HCT116 (cell line): ENCODE measurements at places on chromosomes 2 and 18.

- no peak for DNase-seq
Measured at GRCh38 chr2:144632809-144633208, 112.9 kb upstream of the ZEB2 start.

DNA sequence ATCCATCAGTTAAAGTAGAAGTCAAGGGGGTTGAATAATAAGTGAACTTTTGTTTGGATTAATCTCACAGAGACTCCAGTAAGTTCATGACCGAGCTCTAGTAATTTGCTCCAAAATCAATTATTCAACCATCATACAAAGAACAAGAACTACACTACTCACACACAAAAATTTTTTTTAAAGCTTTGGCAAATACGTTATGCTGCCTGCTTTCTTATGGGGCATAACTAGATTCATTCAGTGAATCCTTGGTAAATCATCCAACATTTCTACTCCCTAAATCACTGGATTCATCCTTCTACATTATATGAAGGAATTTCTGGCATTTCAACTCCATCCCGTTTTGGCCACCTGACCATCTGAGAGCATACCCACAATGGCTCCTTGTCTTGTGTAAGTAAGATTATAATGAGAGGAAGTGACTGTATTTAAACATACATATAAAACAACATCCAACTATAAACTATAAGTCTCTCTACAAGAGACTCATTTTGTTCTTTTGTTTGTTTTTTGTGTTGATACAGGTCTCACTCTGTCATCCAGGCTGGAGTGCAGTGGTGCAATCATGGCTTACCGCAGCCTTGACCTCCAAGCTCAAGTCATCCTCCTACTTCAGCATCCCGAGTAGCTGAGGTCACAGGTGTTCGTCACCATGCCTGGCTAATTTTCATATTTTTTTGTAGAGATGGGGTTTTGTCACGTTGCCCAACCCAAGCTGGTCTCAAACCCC lies 144.2 kb upstream of the LRRTM4 start:
- DNase-seq: no peak

GRCh38 chr2:24329700-24330099 lies 30.6 kb downstream of the ITSN2 start:
- DNase-seq: no peak

DNA sequence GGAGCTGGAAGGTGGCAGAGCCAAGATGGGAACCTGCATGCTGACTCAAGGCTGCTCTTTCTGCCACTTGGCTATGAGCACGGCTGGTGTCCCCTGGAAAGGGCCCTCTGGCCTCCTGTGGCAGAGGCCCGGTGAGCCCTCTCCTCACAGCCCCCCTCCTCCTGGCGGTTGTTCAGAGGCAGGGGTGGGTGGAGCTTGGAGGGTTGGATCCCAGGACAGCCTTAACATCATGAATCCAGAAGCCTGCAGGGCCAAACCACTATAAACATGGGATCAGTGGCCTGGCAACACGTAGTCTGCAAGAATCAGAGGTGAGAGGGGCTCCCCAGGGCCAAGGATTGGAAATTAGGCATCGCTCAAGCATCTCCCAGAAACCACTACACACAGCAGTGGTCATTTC lies 48.5 kb upstream of the LOXHD1 start:
- no peak for DNase-seq

DNA sequence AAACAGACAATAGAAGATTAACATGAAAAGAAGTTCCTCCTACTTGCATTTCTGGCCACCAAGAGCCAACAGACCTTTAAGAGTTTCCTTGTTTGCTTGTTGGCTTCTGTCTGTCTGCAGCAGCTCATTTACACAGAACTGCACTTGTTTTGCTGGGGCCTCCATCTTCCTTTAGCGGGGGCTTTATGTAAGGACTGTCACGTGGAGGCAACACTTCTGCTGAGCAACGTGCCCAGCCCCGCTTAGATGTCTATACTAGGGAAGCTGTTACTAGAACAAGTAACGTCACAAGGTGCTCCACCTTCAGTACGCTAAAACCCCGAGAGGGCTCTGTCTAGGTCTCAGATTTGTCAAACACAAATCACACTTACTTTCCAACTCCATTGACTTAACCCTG lies 104.3 kb upstream of the PXDN start:
- DNase-seq: no peak

- no peak for DNase-seq
Measured at GRCh38 chr2:101395545-101396315, 8.4 kb upstream of the CREG2 start.

- no peak for DNase-seq
Measured at GRCh38 chr18:62996566-62996965, 281.2 kb downstream of the PHLPP1 start.

- no peak for DNase-seq
Measured at GRCh38 chr2:233740870-233741269, 12.0 kb downstream of the UGT1A3 start.

DNA sequence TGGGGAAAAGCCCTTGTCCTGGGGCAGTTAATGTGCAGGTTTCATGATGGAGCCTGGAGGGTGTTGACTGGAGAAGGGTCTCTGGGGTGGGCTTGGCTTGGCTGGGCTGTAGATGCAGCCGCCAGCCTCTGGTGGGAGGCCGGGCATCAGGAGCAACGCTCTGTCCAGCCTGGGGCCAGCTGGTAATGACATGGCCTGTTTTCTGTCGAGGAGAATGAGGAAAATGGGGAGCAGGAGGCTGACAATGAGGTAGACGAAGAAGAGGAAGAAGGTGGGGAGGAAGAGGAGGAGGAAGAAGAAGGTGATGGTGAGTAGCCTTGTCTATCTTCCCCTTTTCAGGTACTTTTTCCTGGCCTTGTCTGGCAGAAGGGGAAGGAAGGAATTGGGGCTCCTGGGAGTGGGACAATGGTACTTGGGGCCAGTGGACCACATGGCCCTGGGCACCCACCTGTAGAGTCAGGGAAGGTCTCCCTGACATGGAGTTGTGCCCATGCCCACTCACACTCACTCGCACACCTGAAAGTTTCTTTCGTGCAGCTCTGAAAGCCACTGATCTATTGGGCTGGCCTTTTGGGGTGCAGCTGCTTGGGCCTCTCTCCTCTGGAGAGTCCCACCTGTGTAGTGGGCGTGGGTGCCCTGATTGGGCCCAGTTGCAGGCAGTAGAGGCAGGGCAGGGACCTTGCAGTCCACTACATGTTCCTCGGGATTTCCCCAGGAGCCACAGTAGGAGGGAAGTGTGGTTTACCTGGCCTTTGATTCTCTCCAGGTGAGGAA lies 3.5 kb downstream of the PTMA start:
- no peak for DNase-seq
